ENCODE measurements at places on chromosomes 4 and X. TPM values are rescaled to one million over a fixed set of nuclear protein-coding genes. Genes with fewer than 3 reads are reported as not detected.

DNA sequence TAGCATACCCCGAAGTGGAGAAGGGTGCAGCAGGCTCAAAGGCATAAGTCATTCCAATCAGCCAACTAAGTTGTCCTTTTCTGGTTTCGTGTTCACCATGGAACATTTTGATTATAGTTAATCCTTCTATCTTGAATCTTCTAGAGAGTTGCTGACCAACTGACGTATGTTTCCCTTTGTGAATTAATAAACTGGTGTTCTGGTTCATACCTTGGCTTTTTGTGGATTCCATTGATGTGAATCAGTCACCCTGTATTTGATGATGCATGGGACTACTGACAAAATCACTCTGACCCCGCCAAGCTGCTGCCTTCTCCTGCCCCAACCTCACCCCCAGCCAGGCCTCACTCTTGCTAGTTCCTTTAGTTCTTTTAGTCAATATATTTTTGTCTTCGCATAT, 32.7 kb downstream of the F9 start:
- no peak for DNase-seq

LDB2 gene
- 23.4 TPM for total RNA-seq

DNA sequence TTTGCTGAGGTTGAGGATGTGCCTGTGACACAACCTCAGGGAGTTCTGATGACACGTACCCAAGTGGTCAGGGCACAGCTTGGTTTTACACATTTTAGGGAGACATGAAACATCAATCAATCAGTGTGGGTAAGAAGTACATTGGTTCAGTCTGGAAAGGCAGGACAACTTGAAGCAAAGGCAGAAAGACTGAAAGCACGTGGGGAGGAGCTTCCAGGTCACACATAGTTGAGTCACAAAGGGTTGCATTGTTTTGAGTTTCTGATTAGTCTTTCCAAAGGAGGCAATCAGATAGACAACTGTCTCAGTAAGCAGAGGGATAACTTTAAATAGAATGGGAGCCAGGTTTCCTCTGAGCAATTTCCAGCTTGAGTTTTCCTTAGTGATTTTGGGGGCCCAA, 1910.0 kb upstream of the AGA start:
- DNase-seq = no peak

HTN1 gene
- not detected for total RNA-seq

DNA sequence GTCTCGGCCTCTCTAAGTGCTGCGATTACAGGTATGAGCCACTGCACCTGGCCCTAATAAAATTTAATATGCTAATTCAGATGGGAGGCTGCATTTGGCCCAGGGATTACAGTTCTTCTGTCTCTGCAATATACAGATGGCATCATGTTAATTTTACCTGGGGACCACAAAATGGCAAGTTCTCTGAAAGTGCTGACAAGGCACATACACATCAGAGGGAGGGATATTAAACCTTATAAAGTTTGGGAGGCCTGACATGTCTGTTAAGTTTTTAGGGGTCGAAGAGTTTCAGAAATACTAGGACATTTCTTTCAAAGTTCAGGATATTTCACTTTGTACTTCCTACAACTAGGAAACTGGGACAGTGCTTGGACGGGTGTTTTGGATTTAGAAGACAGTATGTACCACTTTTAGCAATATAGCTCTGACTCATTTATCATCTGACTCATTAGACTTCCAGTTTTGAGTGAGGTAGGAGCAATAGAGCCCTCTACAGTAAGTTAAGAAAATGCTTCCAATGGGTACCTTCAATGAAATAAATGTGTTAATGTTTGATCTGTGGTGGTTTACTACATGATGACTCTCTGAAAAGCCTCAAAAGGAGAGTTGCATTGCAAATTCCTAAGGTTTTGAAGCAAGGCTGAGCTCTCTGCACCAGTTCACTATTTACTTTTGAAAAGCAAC, 981.0 kb upstream of the HS3ST1 start:
- DNase-seq = no peak

GRCh38 chr4:125397226-125397625, 82.5 kb downstream of the FAT4 start:
- DNase-seq = no peak

- no peak for DNase-seq
Observed at GRCh38 chr4:138775489-138775888, 240.1 kb upstream of the NOCT start.

- no peak for DNase-seq
Observed at GRCh38 chrX:40130207-40130606, 32.4 kb upstream of the BCOR start.

- DNase-seq = no peak
Observed at GRCh38 chr4:32207456-32207855, 1487.3 kb downstream of the PCDH7 start.

DNA sequence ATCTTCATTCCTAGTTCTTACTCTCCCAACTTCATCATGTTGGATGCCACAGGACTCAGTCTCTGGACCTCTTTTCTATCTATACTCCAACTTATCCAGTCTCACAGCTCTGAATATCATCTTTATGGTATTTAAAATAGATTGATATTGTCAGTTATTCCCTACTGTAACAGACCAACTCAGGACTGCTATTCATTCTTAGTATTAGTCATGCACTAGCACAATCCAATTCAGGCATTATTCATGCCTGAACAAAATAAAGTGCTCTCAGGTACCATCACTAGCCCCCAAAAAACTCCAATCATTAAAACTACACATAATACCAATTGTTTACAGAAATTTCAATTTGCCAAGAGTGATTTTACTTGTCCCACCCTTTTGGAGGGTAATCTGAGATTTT, 37.7 kb downstream of the FRYL start:
- no peak for DNase-seq

OTC gene
- total RNA-seq = not detected

GRCh38 chrX:22950269-22951266, 49.2 kb upstream of the DDX53 start:
- no peak for DNase-seq

DNA sequence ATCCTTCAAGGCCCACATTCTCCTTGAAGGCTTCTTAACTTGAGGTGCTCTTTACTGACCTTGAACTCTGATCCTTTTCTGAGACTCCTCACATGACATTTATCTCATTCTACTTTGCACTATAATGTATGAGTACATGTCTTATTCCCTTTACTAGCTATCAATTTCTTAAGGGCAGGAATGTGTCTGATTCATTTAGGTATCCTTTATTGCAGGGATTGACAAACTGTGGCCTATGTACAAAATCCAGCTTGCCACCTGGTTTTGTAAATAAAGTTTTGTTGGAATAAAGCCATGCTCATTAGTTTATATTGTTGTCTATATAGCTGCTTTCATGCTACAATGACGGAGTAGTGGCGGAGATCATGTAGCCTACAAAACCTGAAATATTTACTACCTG, 36.7 kb downstream of the SLC4A4 start:
- no peak for DNase-seq

DNA sequence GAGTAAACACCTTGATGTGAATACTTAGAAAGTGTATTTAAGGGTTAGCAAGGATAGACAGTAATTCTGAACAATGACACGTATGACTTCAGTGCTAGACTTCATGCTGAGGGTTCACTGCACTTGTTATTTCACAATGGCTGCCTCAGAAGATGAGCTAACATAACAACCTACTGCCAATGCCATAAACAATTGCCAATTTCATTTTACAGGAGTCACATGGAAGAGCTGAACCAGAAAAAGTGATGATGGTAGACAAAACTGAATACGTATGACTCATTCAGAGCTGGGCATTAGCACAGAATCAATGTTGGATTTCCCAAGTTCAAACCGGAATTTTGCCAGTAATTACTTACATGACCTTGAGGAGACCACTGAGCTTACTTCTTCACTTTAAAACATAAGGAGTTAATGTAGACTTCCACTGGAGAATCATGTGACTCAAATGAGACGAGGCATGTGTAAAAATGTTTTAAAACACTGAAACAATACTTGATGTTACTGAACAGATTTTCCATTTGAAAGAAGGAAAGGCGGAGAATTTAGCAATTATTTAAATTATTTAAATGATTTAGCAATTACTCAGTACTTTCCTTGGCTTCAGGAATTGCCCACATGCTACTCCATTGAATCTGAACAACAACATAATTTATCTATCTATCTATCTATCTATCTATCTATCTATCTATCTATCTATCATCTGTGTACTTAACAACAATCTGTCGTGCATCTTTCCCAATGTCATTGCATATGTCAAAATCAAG, 868.5 kb upstream of the SLIT2 start:
- no peak for DNase-seq

- no peak for DNase-seq
Observed at GRCh38 chr4:151887031-151887815, 126.4 kb upstream of the GATB start.

SPANXN4 gene
- not detected for total RNA-seq

GRCh38 chr4:14602206-14602605, 400.1 kb upstream of the CPEB2 start:
- no peak for DNase-seq

DNA sequence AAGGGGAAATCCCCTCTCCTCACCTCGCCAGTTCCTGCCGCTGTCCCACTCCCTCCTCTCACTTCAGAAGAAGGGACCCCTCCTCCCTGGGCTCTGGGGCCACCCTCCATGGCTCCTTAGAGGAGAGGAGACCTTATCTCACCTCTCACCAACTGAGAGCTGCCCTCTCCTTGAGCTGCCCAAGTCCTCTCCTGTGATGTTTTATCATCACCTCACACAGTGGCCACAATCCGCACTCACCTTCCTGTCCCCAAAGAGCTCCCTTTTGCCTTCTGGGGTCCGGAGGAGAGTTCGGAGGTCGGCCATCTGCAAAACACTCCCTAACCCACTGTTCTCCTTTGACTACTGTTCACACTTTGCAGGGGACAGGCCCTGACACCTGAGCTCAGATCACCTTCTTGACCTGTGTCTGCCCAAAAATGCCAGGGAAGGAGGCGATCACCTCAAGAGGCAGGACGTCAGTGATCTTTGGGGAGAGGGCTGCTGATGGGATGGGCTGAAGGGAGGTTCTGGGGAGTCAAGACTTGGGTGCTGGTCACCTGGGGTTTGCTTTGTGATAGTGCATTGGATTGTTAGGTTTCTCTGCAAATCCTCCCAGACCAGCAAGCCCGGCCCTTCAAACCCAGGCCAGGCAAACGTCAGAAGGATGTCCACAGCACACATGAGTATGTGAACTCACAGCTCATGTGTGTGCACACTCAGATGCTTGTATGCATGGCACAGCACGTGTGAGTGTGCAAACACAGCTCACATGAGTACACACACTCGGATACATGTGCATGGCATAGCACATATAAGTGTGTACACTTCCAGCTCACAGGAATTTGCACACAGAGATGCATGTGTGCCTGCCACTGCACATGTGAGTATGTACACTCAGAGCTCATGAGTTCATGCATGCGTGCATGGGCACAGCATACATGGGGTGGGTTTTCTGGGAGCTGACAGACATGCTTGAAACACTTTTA, 41.8 kb downstream of the HTRA3 start:
- DNase-seq = no peak

DNA sequence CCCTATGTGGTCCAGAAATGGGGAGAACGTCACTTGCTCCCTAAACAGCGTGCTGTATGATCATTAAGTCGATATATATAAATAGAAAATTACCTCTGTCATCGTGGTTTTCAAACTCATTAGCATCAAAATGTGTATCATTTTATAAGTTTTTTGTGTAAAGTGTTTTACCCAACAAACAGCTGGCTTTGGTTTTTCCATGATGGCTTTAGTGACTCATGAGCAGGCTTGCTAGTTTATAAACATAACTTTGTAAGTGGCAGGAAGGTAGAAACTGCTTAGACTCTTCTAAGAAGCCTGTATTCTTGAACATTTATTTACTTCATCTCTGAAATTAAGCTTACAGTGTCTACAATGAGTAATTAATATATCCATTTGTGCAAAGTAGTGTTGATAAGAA, 108.4 kb upstream of the DIPK2B start:
- no peak for DNase-seq

GPRASP1 gene
- 5.8 TPM for total RNA-seq

DNA sequence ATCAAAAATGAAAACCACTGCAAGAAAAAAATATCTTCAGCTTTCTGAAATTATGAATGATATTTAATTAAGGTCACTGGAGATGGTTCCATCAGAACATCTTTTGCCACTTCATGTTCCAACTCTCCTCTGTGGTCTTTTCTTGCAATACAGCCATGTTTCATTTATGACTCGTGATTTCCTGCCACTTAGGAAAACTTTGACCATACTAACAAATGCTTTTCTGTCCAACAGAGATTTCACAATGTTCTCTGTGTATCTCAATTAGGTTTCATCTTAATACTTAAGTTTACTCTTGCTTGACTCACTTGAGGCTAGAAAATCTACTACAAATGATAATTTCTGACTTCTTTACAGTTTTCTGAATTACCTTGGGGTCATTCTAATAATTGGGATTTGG, 330.9 kb downstream of the CXXC4 start:
- no peak for DNase-seq

VCX2 gene
- total RNA-seq = not detected

CENPVL1 gene
- not detected for total RNA-seq

- DNase-seq = no peak
Observed at GRCh38 chrX:150198776-150199175, 164.3 kb upstream of the MAMLD1 start.

EGF gene
- 14.8 TPM for total RNA-seq

- DNase-seq = no peak
Observed at GRCh38 chrX:85107407-85107806, 103.7 kb downstream of the APOOL start.

DNA sequence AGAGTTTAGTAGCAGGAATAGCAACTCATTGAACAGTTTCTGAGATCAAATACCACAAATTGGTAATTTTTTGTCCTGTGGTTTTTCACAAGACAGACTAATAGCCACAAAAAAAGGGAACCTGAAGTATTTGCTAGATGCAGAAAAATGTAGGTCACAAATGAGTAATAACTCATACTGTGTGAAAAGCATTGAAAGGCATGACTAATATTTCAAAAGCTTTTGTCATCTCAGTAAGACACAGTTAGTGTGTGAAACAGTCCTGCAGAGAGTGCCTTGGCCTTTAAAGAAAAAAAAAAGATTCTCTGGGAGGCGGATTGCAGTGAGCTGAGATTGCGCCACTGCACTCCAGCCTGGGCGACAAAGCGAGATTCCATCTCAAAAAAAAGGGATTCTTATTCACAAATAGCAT, 31.4 kb upstream of the SLC25A31 start:
- no peak for DNase-seq

GRCh38 chr4:158778712-158779111, 9.9 kb downstream of the FNIP2 start:
- no peak for DNase-seq

GRCh38 chr4:6889736-6890324, 19.8 kb upstream of the TBC1D14 start:
- DNase-seq = no peak

DNA sequence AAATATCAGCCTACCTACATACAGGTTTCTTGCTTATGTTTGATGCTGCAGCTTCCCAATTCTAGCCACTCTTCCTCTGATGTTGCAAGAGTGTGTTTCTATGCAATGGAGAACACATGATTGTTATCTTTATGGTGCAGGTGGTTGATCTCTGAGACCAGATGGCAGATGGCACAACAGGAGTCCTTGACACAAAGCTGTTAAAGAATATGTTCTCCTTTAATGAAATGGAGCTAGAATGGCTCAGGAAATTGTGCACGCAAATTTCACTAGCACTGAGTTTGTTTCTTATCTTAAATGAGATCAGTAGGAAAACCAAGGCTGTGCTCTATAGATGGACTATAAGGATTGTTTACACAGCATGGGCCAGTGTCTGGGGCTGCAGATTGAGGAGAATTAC, 29.9 kb upstream of the TTC29 start:
- DNase-seq = no peak

Data from heart right ventricle (tissue), 16 donors.